NCI-H748 treated with DMSO at 0.1 percent for 48 hours (cell line): ENCODE measurements at places on chromosomes 2 and 18.

- DNase-seq, result no peak
Measured at GRCh38 chr2:234290671-234291070, 206.2 kb downstream of the ARL4C start.

DNA sequence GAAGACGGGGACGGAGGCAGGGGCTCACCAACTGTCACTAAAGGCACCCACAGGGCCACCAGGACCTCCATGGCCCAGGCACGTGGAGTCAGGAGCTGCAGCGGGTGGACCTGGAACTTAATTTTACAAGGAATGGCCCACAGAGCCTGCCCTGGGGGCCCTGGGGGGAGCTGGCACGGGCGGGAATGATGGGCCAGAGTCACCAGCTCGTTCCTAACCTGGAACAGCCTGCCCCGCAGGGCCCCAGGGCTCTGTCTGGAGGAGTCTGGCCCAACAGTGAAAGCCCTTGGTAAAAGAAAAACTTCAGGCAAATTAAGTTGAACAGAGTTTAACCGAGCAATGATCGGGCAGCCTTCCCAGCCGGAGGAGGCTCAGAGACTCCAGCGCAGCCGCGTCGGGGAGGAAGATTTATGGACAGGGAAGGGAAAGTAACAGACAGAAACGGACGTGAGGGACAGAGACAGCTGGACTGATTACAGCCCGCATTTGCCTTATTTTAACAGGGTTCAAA, 118.4 kb upstream of the TMEM18 start:
- no peak for DNase-seq

GRCh38 chr2:206970589-206971360, 31.5 kb downstream of the CPO start:
- DNase-seq, result no peak

GRCh38 chr2:207549145-207549544, 19.4 kb downstream of the CREB1 start:
- DNase-seq, result no peak

GRCh38 chr2:103169861-103170260, 408.0 kb downstream of the TMEM182 start:
- no peak for DNase-seq

DNA sequence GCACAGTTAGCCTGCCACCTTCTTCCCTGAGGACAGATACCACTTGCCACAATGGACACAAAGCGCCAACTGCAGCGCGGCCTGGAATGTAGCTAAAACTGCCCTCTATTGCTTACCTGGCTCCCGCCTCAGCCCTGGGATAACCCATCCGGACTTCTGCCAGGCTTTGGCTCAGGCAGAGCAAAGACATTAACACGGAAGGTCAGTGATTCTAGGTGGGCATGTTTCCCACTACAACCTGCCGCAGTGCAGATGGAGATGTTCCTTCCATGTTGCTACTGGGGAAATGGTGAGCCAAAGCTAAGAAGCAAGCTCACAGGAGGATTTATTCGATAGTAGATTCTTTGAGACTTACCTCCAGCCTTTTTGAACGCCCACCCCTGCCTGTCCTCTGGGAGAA, 74.8 kb downstream of the XDH start:
- no peak for DNase-seq

GRCh38 chr2:84851876-84852275, 29.0 kb downstream of the TRABD2A start:
- no peak for DNase-seq

GRCh38 chr2:20662308-20662937, 4.5 kb upstream of the GDF7 start:
- DNase-seq, result no peak

- peak; percentile 77 for DNase-seq
Measured at GRCh38 chr2:128309280-128310093, 9.2 kb downstream of the HS6ST1 start.

DNA sequence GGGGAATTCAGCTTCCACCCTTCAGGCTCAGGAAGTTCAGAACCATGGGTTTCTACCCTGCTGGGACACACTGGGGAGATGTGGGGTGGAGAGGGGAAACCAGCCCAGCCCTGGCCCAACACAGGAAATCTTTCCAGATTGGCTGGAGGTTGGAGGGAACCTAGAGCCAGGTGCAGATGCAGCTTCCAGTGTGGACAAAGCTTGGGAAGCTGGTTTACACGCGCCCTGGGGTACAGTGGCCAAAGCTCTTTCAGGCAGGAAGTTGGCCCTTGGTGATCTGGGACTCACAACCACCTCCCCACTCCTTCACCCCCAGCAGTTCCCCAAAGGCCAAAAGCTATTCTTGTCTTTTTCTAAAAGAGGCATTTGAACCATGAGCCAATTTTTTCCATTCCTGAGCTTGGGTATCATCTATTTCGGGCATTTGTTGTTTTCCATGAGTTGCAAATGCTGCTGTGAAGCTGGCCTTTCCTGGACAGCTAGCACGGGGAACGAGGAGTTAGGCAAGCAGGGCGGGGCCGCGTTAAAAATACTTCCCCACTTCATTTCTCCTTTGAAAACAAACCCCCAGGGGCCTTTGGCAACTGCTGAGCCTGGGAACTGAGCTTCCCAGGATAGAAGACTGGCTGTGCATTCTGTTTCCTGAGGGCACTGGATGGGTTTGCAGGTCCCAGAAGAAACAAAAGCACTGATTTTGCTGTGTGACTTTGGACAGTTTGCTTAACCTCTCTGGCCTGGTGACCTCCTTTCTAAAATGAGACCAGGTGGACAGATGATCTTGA, 3.1 kb upstream of the ARID5A start:
- no peak for DNase-seq

- no peak for DNase-seq
Measured at GRCh38 chr2:146477383-146477782, 1367.4 kb upstream of the ACVR2A start.

- no peak for DNase-seq
Measured at GRCh38 chr2:126756125-126756524, 100.2 kb downstream of the GYPC start.

DNA sequence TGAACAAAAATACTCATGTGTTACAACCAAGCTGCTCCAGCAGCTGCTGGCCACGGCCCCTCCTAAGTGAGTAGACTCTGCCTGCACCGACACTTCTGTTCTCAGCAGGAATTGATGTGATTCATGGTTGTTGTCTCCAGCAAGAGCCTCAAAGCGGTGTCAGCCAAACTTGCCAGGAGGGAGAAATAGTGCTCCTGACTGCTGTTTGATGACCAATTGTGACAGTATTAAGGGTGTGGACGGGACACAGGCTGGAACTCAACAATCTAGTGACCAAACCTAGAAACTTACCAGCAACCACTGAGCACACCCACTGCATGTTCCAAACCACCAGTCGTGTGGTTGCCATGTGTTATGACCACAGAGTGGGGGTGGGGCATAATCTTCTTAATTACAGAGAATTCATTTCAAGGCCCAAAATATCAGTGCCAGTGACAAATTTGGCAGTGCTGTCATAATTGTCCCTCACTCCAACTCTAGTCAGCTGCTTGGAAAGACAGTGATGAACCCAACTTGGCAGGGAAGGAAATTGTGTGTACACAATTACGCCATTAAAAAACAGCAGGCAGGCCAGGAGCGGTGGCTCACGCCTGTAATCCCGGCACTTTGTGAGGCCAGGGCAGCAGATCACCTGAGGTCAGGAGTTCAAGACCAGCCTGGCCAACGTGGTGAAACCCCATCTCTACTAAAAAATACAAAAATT, 30.4 kb downstream of the FBLN7 start:
- DNase-seq, result no peak

- peak; percentile 52 for DNase-seq
Measured at GRCh38 chr18:50967714-50968661, at the start of gene ELAC1. ELAC1 (plus strand) TSS chr18:50968040; CDS start chr18:50974405, 6,365 bp downstream.

GRCh38 chr2:168424971-168425370, 31.1 kb upstream of the CERS6 start:
- DNase-seq, result no peak

- no peak for DNase-seq
Measured at GRCh38 chr2:220574038-220574437, 946.6 kb downstream of the SLC4A3 start.

DNA sequence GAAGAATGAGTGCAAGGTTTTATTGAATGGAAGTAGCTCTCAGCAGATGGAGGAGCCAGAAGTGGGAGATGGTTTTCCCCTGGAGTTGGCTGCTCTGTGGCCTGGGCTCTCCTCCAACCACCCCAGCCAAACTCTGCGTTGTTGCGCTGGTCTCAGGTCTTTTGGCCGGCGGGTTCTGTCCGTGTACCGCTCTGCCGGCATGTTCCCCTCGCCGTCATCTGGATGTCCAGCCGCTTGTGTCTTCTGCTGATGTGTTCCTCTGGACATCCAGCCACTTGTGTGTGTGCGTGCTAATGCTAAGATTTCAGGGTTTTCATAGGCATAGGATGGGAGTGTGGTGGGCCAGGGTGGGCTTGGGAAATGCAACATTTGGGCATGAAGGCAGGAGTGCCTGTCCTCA, 1311.3 kb upstream of the TMEFF2 start:
- DNase-seq, result no peak

DNA sequence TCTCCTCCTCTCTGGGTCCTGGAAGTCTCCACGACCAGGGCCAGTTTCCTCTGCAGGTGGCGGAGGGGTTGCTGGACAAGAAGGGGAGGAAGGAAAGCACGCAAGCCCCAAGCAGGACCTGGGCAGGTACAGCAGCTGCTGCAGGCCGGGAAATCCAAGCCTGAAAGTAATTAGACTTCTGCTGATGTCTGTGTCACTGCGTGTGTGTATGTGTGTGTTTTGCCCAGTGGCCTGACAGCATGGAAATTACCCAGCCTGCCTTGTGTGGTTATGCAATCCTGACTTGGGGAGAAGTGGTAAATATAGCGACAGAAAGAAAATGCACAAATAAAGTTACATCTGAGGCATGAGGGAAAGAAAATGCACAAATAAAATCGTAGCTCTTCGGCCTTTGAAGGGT, 121.8 kb upstream of the ZBTB14 start:
- no peak for DNase-seq

GRCh38 chr2:1541819-1542475, 128.7 kb downstream of the TPO start:
- no peak for DNase-seq

GRCh38 chr2:84486441-84487115, 27.5 kb upstream of the SUCLG1 start:
- DNase-seq, result peak; percentile 0
